Choroid plexus epithelial cell (primary cell): ENCODE measurements at places on chromosomes 11 and 22.

GRCh38 chr11:127902382-127902781 lies 685.0 kb downstream of the ETS1 start:
- no peak for DNase-seq

- DNase-seq, result no peak
Observed at GRCh38 chr11:46761807-46762206, 42.8 kb downstream of the F2 start.

GRCh38 chr11:134229126-134229790 lies 4.8 kb downstream of the VPS26B start:
- DNase-seq, result no peak

DNA sequence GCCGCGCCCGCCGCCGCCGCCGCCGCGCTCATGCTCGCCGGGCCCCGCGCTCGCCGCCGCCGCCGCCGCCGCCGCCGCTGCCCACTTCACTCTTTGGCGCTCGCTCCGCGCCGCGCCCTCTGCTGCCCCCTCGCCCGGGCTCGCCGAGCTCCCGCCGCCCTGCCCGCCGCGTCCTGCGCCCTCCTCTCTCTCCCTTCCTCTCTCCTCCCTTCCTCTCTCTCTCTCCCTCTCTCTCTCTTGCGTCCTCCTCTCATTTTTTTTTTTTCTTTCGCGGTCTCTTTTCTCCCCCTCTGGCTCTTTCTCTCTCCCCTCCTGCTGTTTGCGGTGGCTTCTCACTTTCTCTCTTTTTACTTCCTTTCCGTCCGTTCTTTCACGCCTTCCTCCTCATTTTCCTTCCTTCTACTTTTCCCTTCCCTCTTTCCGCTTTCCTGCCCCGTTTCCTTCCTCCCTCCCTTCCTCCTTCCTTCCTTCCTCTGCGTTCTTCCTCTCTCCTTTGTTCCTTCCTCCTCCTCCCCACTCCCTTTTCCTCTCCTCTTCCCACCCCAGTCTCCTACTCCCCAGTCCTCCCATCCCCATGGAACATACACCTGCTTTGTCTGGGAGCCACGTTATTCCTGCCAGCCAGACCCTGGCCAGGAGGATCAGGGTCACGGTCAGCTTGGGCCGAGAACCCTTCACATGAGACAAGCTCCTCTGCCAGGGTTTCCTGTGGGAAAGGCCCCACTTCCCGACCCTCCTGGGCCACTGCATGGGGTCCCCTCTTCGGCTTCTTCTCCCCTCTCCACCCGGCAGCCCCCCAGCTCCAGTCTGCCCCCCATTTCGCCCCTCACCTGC lies 19.3 kb upstream of the SHISAL1 start:
- DNase-seq, result no peak

GRCh38 chr11:118184784-118185579 lies 8.5 kb upstream of the SCN2B start:
- no peak for DNase-seq

GRCh38 chr11:118522571-118523072 lies 4.7 kb upstream of the TTC36 start:
- DNase-seq, result peak; percentile 66

DNA sequence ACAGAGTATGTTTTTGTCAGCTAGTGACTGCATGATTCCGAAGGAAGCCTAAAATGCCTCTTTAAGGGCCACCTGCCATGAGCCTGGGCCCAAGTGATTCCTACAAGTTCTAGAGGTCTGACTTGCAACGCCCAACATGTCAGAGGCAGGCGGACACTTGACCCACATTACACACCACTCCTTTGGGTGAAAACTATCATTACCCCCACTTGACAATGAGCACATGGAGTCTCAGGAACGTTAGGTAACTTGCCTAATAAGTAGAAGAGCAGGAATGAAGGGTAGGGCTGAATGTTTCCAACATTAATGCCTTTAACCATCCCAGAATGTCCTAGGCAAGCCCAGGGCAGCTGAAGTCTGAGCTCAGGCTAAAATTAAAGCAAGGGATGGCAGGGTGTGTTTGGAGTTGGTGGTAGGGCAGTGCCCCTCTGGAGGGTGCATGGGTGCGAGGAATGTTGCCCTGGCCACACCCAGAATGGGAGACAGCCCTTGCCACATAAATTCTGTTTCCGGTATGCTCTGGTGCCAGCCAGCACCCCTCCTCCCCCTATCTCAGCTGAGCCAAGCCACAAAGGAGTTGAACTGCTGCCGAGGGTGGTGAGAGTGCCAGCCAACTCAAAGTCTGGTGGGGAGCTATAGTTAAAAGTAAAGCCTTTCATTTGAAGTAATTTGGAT lies 2.5 kb downstream of the PLAAT2 start:
- no peak for DNase-seq

- DNase-seq, result peak; percentile 24
Observed at GRCh38 chr22:45469281-45470073, 33.2 kb upstream of the FBLN1 start.

- DNase-seq, result no peak
Observed at GRCh38 chr11:46947399-46948077, 11.0 kb downstream of the CSTPP1 start.

DNA sequence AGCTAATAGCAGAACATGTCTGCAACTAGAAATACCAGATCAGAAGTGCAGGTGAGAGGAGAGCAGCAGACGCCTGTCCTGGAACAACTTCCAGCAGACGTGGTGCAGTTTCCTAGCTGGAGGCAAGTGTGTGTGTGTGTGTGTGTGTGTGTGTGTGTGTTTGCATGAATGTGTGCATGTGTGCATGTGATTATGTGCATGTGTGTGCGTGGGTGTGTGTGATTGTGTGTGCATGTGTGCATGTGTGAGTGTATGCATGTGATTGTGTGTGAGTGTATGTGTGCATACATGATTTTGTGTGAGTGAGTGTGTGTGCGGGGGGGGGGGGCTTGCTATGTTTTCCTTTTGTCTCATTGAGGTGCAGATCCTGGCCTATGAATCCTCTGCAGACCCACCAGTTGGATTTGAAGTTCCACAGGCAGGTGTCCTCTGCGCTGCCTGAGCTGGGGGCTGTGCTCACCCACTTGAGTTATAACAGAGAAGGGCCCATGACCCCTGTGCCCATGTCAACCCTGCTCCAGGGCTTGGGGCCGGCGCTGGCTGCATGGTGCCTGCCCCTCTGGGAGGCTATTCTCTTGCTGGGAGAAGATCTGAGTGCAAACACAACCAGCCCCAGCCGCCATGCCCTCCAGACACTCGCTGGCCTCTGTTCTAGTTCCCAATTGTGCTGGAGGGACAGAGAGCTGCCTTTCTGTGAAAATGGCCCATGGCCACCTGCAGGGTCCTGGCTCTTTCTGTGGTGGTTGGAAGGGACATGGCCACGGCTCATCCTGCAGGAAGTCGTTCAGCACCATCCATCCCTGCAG lies 821.3 kb downstream of the BRD1 start:
- no peak for DNase-seq

GRCh38 chr22:49503896-49504521 lies 323.7 kb downstream of the BRD1 start:
- no peak for DNase-seq

DNA sequence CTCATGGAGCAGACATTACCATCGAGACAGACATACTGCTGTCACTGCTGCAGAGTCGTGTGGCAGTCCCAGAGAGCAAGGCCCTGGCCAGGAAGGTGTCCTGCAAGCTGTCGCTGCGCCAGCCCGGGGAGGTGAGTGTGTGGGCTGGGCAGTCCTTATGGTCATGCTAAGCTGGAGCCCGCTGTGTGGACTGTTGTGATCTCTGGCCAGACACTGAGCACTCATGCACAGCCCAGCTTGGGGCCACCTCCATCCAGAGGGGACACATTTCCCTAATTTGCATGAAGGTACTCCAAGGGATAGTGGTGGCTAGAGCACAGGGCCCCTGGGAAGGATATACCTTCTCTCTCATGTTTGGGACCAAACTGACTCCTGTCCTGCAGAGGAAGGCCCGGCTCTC lies 9.6 kb downstream of the ANKK1 start:
- DNase-seq, result no peak

DNA sequence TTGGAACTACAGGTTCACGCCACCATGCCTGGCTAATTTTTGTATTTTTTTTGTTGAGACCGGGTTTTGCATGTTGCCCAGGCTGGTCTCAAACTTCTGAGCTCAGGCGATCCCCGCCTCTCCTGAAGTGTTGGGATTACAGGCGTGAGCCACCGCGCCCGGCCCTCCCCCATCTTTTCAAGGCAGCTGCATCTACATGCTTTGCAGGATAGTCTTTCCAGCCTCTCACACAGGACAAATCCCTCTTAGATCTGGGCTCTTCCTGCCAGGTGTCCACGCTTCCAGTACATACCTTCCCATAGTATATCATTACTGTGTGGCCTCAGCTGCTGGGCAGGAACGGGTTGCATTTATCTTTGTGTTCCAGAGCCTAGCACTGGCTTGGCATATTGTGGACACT lies 49.7 kb downstream of the C11orf96 start:
- no peak for DNase-seq

DNA sequence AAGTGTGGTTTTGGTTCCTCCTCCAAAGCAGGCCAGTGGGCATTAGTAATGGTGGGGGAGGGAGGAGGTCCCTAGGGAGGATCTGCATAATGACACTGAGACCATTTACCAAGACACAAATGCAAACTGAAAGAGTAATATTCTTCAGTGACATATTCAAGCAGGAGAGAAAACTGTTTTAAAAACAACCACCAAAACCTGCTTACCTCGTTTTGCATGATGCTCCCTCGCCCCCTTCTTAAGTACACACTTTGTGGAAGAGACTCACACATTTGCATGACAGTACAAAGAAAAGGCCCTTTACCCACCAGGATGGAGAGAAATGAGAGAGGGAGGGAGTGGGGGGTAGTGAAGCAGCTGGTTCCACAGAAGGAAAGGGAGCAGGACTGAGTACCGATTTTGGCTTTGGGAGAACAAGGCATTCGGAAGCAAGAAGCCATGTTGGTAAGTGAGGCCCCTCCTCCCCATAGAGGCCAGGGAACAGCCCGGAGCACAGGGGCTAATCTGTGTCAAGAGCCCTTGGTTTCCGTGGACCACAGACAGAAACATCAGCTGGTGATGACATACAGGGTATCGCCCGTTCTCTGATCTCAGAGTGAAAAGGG lies 13.0 kb upstream of the OPCML start:
- no peak for DNase-seq

GRCh38 chr11:119918347-119918746 lies 189.3 kb upstream of the NECTIN1 start:
- DNase-seq, result no peak

GRCh38 chr22:37195921-37196320 lies 7.9 kb upstream of the C1QTNF6 start:
- DNase-seq, result no peak

GRCh38 chr11:123558536-123559315 lies 95.7 kb downstream of the SCN3B start:
- DNase-seq, result no peak

DNA sequence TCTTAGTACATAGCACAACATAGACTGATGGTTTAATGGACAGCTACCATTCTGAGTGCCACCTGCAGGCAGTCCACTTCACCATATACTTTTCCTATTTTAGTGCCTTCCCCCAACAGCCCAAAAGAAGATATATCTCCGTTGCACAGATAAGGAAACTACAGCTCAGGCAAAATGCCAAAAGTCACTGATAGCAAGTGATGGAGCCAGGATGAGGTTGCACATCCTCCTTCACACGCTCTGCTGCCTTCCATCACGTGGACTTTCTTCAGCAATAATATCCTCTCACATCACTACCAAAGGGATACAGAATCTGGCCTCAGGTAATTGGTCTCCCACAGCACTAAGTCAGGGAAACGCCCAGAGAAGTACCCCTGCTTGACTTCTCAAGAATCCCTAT lies 7.5 kb downstream of the TCF20 start:
- DNase-seq, result no peak

DNA sequence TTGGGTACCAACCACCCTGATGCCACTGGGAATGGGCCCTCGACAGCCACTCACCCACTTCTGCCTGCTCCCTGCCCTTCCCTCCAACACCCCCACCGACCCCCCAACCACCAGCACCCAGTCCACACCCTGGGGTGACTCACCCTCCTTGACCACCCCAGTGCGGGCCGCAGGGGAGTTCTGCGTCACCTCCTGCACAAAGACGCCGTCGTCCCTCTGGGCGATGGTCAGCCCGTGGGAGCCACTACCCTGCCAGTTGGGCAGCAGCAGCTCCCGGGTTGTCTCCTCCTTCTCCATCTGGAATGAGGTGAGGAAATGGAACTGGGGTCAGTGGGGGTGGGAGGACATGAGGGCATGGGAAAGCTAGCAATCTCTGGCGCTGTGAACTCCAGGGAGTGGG lies 10.8 kb downstream of the AHNAK start:
- no peak for DNase-seq

DNA sequence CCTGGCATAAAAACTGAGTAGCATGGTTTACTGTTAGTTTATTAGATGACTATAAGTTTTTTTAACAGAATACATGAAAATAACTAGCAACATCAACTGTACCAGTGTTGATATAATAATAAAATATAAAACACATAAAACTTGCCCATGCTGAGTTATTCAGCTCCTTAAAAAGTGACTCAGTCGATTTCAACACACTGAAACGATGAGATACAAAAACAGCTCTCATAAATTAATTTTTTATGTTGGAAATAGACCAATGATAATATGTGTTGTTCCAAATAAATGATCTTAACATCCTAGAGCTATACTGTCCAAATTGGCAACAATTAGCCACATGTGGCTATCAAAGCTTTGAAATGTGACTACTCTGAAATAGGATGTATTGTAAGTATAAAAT lies 15.9 kb downstream of the PDGFD start:
- peak; percentile 72 for DNase-seq

DNA sequence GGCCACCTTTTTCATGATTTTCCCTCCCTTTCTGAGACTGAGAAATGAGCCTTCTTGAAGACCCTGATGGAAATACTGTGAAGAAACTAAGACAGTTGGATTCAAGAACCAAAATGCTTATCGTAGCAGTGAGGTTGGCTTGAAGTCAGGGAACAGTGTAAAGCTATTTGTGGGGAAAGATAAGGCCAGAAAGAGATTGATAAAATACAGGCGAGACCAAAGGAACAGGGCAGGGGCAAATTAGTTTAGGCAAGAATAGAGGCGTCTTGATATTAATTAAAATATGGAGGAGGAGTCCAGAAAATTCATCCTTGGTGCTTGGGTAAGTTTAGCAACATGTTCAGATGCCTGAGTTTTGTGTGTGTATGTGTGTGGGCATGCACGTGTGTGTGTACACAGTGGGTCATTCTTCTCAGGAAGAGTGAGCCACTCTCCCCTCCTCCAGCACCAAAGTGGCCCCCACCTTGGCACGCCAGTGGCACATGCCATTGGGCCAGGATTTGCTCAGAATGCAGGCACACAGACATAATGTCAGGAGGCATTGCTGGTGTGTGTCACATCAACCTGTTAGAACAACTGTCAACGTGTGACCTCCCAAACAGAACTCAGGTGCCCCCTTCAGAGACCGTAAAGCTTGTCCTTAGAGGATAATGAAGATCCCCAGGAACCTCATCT lies 3.9 kb upstream of the EHF start:
- DNase-seq, result no peak
